Suppressor macrophage treated with lipopolysaccharide for 1 hour (primary cell): ENCODE measurements at places on chromosomes 12 and 14.

DNA sequence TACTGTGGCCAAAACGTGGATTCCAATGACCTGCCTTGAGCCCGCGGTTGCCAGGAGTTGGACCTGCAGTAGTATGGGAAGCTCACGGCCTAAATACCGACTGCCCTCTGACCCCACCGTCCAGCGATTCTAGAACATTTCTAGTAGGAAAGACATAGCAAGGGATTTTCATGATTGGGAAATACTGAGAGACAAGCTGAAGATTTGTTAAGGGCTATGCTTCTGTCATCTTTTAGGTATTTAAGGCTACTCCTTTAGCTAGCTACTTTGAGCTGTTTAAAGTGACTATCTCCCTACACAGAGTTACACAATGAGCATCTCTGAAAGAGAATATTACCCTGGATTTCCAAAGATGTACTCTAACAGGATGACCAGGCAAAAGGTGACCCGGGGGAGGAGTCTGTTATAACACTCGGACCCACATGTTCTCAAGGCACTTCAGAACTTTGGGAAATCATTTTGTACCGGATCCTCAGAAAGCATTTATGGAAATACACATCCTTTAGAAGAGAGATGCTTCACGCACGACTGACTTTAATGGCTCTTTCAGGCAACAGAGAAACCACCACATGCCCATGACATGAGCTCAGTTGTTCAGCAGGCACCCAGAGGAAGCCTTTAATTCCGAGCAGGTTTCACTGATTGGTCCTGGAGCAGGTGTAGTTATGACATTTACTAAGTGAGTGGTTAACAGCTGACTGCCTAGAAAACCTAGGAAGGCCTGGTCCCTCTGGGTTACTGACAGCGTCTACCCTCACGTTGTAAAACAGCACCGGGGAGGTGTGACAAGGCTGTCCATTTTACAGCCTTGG is 4.2 kb downstream of the BAG5 start:
- no peak for DNase-seq

DNA sequence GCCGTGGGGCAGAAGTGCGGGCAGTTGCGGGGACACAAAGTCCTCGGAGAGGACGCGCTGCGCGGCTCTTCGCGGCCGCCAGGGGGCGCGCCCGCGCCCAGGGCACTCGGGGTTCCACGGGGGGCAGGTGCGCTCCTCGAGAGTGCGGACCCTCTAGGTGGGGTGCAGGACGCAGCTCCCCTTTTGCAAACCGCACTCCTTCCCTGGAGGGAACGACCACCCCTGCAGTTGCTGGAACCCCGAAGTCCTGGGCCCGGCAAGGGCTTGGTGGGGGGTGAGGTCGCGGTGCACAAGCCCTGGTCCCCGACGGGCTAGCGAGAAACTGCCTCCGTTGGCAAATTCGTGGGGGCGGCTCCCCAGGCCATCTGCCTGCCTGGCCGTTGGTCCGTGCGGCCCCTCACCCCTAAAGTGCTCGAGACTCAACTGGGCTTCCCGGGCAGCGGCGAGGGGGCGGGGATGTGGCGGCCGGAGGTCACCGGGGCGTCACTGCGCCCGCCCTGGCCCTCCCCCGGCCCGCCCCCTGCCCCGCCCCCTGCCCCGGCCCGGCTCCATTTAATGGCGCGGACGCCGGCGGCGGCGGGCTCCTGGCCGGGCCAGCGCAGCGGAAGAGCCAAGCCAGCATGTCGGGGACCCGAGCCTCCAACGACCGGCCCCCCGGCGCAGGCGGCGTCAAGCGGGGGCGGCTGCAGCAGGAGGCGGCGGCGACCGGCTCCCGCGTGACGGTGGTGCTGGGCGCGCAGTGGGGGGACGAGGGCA is at the start of gene ADSS1:
Gene ADSS1, plus strand, starts transcription at position 579 of the 756 bp plus-strand sequence. Its CDS starts 42 bp downstream, at position 621.
- DNase-seq: peak; percentile 91

DNA sequence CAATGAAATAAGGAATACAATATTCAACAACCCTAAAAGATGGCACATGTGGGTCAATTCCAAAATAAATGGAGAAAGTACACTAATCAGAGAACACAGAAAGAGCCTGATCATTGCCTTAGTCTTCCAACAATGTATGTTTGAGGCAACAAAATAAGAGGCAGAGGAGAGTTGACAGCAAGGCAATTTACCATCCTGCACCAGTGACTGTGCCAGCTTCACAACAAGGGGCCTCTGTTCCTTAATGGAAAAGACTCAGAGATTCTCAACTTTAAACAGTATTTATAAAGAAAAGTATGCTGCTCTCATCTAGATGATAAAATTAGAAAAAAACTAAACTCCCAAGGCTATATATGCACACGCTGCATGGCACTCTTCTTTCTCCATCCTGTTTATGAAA is 25.9 kb downstream of the EPS8 start:
- no peak for DNase-seq

- DNase-seq: no peak
Measured at GRCh38 chr14:62665286-62665685, 380.0 kb downstream of the KCNH5 start.

GRCh38 chr14:70130482-70130881 is 58.3 kb downstream of the SLC8A3 start:
- DNase-seq: no peak

DNA sequence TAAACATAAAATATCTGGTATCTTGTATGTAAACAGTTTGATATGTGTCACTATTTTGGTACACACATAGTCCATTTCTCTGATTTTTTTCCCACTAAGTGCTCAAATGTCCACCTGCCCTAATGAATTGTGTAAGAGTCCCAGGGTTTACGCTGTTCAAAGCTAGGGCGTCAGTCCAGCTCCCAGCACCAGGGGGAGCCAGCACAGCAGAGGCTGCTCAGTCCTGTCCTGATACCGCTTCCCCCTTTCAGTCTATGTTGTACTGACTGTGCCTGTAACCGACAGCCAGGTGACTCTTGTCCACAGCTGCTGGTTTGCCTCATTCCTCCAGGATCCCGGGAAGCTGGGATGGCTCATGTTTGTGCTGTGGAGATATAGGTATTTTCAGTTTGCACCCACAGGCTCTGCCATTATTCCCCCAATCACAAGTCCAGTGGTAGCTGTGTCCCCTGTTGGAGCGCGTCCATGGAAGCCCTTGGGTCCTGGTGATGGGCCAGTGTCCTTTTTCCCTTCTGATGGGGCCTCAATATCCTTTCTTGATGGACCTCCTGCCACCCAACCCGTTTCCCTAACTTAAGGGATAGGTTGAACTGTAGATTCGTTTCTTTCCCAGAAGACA is 242.0 kb downstream of the NEDD1 start:
- peak; percentile 81 for DNase-seq

- no peak for DNase-seq
Measured at GRCh38 chr14:79404874-79405511, 806.3 kb downstream of the DIO2 start.

- peak; percentile 60 for DNase-seq
Measured at GRCh38 chr12:104668274-104668718, 211.5 kb downstream of the CHST11 start.

GRCh38 chr12:40989785-40990184 is 198.3 kb upstream of the PDZRN4 start:
- no peak for DNase-seq

- DNase-seq: no peak
Measured at GRCh38 chr12:120276734-120277133, 11.2 kb upstream of the PXN start.

GRCh38 chr12:65325183-65325582 is 46.7 kb downstream of the MSRB3 start:
- no peak for DNase-seq

DNA sequence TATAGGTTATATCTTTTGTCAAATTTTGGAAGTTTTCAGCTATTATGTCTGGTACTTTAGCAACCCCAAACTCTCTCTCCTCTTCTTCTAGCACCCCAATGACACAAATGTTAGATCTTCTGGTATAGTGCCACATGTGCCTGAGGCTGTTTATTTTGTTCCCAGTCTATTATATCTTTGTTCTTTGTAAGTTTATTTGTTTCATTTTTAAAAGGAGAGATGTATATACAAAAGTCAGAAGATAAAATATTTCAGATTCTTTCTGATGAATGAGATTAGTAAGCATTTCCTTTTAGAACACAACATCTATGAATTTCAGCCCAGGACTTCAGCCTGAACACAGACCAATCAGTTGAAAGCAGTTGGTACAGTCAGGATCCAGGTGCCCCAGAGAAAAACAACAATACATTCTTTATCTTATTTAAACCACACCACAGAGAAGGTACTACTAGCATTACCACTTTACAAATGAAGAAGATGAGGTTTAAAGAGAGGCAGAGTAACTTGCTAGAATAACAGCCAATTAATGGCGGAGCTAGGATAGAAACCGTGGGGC is 114.1 kb upstream of the BTG1 start:
- DNase-seq: no peak

DNA sequence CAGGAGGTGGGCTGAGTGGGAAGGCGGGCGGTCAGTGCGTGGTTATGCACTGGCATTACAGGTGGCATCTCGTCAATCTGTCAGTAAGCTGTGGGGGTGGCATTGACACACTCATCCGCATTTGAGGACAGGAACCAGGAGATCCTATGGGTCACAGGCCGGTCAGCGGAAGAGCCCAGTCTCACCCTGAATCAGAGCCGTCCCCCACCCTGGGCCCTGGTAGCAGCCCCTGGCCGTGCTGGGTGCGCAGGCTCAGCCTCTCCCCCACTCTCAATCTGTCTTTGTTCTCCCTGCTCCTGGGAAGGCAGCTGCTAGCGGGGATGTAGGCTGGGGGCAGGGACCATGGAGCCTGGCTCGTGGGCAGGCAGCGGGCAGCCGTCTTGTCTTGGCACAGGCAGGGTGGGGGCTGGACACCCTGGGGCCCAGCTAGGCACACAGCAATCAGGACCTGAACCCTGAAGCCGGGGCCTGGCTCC is 5.1 kb downstream of the INF2 start:
- DNase-seq: no peak

- no peak for DNase-seq
Measured at GRCh38 chr14:72606879-72607278, 287.0 kb downstream of the DPF3 start.

DNA sequence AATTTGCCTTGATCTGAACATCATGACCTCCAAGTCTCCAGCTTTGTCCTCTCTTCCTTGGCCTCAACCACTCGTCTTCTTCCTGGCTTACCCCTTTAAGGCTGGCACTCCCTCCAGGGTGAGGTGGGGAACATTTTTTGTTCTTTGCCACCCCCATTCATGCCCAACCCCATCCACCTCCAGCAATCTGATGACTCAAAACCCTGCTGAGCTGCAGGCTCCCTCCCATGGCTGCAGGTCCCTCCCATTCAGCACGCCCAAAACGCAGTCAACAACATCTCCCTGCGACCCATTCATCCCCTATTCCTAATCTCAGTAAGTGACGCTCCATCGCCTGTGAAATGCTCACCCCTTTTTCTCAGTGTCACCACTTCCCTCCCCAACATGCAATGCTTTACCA is 138.8 kb upstream of the PRMT8 start:
- no peak for DNase-seq

- DNase-seq: no peak
Measured at GRCh38 chr14:52053044-52053443, 15.8 kb downstream of the NID2 start.

- DNase-seq: no peak
Measured at GRCh38 chr12:132204063-132204792, 60.0 kb downstream of the NOC4L start.

- no peak for DNase-seq
Measured at GRCh38 chr14:100791995-100792394, 33.9 kb upstream of the MEG3 start.

- DNase-seq: no peak
Measured at GRCh38 chr14:103362780-103363179, 22.4 kb upstream of the MARK3 start.

- DNase-seq: no peak
Measured at GRCh38 chr12:83386527-83387264, 700.0 kb downstream of the TMTC2 start.

- DNase-seq: no peak
Measured at GRCh38 chr14:101917413-101918017, 46.9 kb upstream of the DYNC1H1 start.

GRCh38 chr14:75542588-75543091 is 20.4 kb downstream of the BATF start:
- DNase-seq: peak; percentile 96

GRCh38 chr14:92577321-92577742 is 63.8 kb downstream of the RIN3 start:
- no peak for DNase-seq
